Stimulated activated CD4-positive, alpha-beta T cell treated with anti-CD3 and anti-CD28 coated beads, Interleukin-12 subunit alpha, Interleukin-12 subunit beta, amount 100 ng/mL, for 24 hours (primary cell): ENCODE measurements at places on chromosomes 12 and 14.

- no peak for DNase-seq
Measured at GRCh38 chr12:120725151-120725658, 421 bp upstream of the ACADS start.

DNA sequence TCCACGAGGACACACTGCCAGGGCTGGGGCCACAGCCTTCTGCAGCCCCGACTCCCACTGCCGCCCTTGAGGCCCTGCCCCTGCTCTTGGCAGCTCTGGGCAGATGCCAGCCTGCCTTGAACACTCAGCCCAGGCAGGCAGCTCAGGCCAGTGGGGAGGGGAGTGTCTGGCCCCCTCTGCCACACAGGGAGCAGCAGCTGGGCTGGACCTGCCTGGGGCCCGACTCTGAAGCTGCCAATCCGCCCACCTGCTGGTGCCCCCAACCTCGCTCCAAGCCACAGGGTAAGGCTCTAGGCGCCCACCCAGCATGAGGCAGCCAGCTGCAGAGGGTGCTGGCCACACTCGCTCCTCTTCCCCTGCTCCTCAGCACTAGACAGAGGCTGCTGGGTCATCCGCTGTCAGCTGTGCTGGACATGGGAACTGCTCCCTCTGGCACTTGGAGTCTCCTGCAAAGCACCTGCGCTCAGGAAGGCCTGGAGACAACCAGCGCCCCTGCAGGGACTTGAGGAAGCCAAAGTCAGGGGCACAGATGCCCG is 24.6 kb upstream of the NUDT14 start:
- no peak for DNase-seq

DNA sequence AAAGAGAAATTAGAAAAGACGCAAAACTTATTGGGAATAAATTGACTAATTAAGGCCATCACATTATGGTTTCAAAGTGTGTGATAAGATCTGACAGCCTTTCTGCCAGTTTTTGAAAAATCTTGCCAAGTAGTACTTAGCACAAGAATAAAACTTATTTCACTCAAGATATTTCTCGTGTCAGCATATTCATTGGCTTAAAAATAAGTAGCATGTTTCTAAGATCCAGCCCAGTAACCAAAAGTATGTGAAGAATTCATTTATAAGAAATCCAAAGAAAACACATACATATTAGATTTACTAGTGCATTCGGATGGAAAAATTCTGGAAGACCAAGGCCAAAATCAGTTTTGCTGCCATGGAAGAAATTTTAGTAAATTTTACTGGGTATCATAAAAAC is 1135.0 kb downstream of the GALC start:
- DNase-seq: no peak

- DNase-seq: no peak
Measured at GRCh38 chr12:68565391-68565903, 45.3 kb upstream of the RAP1B start.

- no peak for DNase-seq
Measured at GRCh38 chr14:68327231-68327630, 465.6 kb downstream of the ZFP36L1 start.

GRCh38 chr14:58769011-58769643 is 131.4 kb downstream of the DACT1 start:
- no peak for DNase-seq

- no peak for DNase-seq
Measured at GRCh38 chr12:91890742-91891141, 254.9 kb downstream of the BTG1 start.

GRCh38 chr14:68576031-68576430 is 216.8 kb downstream of the ZFP36L1 start:
- no peak for DNase-seq

DNA sequence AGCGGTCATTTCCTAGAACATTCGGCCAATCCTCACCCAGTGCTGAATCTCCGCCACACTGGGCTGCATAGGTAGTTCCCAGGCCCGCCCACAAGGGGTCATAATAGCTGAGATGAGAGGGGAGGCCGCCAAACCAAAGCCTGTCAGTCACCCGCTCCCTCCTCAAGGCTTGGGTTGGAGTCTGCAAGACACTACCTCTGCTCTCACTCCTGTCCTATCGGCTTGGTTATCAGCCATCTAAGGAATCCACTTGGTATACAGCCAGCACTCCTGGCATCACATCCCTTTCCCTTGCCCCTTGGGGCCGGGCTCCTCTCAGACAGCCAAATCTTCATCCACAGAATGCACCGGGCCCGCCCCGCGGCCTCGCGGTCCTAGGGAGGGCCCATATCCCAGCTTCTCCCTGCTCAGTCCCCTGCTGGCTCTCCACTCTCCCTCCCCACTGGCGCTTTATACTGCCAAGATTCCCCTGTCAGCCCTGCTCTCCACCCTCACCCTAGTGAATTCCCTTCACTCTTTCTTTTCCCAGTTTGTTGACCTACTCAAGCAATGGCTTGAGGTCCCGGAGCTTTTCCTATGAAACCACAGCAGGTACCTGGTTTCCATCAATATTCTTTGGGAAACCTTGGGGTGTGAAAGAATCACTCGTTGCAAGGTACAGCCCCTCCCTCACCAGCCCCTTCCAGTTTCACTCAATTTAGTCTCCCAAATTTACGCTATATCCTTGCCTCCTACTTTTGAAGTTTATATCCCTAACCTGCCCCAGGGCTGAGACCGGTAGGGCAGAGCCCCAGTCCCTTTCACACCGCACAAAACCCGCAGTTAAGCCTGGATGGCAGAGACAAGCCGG is 1.4 kb downstream of the IFFO1 start:
- peak; percentile 78 for DNase-seq

DNA sequence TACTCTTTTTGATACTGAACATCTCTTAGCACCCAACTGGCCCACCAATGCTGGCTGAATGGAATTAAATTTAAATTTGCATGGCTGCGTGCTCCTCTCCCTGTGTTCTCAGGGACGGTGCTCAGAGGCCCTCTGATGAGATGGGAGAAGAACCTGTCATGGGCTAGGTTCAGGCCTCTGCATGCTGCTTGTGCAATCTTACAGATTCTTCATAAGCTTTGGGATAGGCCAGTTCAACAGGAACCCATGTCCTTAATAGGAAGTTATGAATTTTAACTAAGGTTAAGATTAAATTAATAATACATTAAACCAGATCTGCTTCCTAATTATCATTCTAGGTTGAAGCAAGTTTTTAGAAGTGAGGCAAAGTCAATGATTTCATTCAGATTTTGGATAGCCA is 119.7 kb upstream of the LRIG3 start:
- DNase-seq: no peak

DNA sequence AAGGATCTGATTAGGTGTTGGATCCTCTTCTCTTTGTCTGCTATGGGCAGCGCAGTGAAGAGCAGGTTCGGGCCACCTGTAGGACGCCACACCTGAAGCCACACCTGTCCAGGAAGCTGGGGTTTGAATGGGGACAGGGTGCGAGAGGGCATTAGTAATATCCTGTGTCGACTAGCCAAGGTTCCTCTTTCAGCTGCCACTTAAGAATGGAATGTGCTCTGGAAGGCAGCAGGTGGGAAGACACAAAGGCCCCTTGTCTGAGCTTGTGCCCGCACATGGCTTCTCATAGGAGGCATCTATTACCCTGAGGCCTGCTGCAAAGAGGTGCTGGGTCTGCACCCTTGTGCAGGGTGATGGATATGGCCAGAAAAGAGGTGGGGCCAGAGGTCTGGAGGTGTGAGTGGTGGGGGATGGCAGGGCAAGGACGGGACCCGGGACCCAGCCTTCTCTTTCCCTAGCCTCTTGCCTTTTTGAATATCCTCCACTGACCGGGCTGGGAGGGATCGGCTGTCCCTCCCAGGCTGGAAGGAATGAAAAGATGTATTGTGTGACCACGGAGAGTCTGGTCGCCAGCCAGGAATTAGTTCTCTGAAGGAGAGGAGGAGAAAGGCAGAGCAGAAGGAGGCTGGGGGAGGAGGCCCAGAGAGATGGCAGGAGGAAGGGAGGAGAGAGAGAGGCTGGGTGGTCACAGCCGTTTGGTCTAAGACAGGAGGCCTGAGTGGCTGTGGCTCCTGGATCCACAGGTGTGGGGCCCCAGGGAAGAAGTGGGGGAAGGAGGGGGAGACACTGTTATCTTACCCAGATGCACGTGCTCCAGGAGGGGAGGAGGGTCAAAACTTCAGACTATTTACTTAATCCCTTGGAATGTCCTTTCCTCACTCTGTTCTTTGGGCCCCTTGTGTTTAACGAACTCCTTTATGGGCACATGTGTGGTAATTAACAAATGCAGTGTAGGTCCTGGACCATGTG is 101.5 kb downstream of the SMOC1 start:
- no peak for DNase-seq

- DNase-seq: no peak
Measured at GRCh38 chr12:31280183-31280582, 45.8 kb downstream of the SINHCAF start.

- DNase-seq: no peak
Measured at GRCh38 chr12:25979563-25979962, 21.1 kb downstream of the RASSF8 start.

- DNase-seq: no peak
Measured at GRCh38 chr12:70661466-70662161, 24.4 kb upstream of the PTPRB start.

DNA sequence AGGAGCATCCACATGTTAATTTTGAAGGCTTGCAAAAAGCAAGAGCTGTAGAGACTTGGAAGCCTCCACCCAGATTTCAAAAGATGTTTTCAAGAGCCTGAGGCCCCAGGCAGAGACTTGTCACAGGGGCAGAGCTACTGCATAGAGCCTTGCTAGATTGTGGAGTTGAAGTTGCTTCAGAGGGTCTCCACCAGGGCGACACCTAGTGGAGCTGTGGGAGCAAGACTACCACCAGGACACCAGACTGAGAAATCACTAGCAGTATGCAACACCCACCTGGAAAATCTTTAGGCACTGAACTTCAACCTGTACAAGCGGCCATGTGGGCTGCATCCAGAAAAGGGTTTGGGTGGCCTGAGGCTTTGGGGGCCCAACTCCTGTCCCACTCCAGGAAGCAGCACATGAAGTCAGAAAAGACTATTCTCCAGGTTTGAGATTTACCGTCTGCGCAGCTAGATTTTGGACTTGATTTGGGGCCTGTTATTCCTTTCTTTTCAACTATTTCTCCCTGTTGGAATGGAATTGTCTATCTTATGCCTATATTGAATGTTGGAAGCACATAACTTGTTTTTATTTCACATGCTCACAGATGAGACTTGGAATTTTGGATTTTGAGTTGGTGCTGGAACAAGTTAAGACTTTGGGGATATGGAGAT is 508.6 kb downstream of the FLRT2 start:
- DNase-seq: no peak

DNA sequence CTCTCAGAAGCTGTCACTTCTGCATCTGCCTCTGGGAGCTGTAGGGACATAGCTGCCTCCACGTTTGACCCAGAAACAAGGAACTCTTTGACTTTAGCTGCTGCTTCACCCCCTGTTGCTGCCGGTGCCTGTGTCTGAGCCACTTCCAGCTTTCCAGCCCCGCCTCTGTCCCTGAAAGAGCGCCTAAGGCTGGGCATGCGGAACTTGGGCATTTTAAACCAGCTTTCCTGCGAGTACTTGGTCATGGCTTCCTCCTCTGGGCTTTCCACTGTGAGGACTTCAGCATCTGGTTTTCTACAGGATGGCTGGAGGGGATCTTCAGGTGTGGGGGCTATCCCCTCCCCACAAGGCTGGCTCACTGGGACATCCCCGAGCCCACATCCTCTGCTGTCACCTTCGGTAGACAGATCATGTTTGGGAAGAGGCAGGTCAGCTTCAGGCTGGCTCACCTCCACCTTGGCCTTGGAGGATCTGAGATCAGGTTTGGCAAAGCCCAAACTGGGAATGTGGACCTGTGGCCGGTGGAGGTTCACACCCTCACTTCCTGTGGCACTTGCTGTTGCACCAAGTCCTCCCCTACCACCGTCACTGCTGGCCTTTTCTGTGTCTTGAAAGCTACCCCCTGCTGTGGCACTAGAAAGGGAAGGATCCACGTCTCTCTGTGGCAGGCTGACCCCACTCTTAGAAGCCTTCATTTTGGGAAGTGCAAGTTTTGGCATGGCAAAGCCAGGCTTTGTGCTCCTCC is 15.2 kb downstream of the PLD4 start:
- no peak for DNase-seq
